ENCODE measurements at places on chromosomes 12 and 14.

DNA sequence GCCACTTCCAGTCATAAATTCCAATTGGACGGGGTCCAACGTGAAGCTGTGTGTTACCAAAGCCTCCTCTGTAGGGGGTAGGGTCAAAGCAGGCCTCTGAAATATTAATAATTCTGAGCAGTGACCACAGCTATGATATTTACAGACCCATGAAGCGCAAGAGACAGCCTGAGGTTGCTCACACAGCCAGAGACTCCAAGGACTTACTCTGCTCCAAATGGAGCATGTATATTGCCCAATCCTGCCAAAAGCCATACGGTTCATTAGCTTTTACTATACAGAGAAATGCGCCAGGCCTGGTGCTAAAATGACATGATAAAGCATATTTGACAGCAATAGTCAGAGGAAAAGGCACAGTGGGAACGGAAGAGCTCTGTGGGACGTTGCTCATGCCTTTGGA is 151.3 kb downstream of the PAH start:
- no peak for DNase-seq

- DNase-seq = no peak
These were observed 19.5 kb downstream of the TRAF3 start for GRCh38 chr14:102796661-102797190.

DNA sequence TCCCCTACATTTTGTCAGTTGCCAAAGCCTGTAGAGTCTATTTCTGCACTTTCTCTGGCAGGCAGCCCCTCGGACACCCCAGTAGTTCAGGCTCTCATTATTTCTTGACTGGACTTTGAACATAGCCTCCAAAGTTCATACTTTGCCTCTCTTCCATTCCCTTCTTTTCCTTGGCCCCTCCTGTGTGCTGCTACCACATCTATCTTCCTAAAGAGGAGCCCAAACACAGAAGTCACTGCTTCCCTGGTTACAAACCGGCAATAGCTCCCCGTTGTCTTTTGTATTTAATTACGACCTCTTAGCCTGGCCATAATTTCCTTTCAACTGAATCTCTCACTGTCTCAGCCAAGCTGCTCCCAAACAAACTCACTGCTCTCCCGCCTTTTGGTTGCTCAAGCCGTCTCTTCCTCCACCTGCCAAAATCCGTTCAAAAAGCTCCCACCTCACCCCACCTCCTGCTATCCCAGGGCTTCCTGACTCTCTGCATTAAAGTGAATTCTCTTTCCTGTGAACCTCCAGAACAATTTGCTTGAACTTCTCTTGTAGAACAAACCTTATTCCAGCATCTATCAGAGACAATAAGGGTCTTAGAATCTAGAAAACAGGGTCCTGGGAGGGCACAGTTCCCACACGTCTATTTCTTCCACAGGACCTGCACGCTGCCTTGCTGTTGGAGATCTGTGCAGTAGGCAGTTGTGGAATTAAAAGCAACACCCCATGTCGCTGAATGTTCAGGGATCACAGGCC is 46.9 kb downstream of the PRMT8 start:
- no peak for DNase-seq

- DNase-seq = no peak
These were observed 205.1 kb downstream of the SLC5A8 start for GRCh38 chr12:101004898-101005297.

- DNase-seq = peak; percentile 37
These were observed 34.0 kb downstream of the FIGNL2 start for GRCh38 chr12:51814311-51815088.

All from stimulated activated CD4-positive, alpha-beta T cell treated with anti-CD3 and anti-CD28 coated beads, TNF-alpha, amount 100 ng/mL, for 4 hours (primary cell).